ENCODE measurements at places on chromosomes 3 and 15.

- no peak for DNase-seq
Observed at GRCh38 chr15:32112101-32112500, 81.8 kb downstream of the CHRNA7 start.

DNA sequence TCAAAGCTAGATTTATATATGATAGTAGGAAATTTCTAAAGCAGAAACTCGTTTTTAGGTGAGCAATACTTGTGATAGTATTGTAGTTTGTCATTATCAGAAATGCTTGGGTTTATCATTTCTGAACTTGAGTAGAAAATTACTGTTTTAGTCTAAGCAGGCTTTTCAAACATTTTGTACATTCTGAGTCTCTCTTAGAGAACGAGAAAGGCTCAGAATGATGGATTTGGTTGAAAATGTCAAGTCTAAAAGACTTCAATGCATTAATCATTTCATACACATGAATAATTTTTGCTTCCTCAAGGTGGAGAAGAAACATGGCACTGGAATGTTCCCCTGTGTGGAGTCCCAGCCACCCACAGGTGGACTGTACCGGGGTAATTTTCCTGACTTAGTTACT is 387.1 kb downstream of the NAALADL2 start:
- no peak for DNase-seq

DNA sequence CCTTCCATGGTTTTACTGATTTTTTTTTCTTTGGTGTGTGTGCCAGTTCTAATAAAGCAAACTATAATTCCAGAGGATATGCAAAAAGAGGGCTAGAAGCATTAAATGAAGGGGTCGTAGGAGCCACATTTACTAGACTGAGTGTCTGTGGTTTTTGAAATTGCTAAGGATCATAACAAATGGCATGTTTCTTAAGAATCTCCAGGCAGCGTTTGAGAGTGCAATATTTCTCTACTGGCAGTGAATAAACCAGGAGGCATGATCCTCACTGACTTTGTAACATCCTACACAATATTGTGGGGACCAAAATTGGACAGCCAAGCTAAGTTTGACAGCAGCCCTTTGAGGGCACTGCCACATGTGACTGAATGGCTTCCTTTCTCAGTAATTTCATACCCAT is 115.9 kb upstream of the CCNL1 start:
- no peak for DNase-seq

DNA sequence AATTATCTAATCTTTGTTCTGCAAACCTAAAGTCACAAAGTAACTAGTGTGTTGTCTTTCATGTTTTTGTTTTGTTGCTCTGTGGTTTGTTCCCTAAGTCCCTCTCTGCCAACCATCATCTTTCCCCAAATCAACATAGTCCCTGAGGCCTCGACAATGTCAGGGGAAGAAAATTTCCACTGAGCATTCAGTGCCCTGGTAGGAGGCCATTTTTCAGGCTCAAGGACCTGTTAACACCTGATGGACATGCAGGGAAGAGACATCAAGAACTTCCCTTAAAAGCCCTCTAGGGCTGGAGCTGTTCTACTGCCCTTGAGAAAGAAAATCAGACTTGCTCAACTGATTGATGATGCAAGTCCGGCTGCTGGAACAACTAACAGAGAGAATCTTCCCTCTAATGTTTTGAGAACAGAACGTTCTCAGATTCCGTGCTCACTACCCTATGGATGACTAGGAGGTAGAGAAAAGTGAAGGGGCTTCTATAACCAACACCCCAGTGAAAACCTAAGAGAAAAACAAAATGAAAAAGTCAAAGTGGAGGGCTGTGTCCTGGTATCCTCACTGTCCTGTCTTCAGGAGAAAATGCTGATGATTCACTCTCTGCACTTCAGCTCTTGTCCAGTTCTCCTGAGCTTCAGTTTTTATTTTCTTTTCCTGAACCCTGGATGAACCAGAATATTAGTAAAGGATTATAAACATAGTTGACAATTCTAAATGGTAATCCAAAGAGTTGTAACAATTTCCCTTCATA is 373.1 kb downstream of the FOXP1 start:
- DNase-seq, result no peak

- DNase-seq, result no peak
Observed at GRCh38 chr3:12994357-12994606, 78.9 kb downstream of the IQSEC1 start.

- no peak for DNase-seq
Observed at GRCh38 chr3:171231361-171231760, 204.8 kb upstream of the SLC2A2 start.

DNA sequence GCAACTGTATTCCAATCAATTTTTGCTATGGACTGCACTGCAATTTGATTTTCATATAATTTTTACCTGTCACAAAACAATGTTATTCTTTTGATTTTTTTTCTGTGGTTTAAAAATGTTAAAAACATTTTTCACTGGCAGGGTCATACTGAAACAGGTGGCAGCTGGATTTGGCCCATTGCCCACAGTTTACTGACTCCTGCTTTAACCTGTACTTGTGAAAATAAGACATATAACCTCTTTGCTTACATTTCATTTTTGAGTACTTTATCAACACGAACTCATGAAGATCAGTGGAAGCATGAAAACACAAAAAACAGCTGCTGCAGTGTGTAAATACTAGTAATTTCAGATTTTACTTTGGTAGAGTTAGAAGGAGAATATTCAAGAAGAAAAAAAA is 313.1 kb downstream of the WDR72 start:
- no peak for DNase-seq

GRCh38 chr3:184481984-184482671 is 79.5 kb upstream of the EPHB3 start:
- no peak for DNase-seq

DNA sequence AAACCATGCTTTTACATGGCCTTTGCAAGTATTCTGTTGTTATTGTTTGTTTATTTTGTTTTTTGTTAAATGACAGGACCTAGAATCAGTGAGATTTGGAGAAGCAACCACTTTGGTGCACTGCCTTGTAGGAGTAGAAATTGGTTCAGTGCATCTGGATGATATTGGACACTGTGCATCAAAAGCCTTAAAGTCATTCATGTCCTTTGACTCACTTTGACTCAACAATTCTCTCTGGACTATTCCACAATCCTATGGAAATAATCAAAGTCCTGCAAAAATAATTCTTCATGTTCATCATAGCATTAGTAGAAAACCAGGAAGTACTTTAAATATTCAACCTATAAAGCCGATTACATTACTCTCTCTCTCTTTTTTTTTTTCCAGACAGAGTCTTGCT is 224.8 kb downstream of the ABHD5 start:
- DNase-seq, result no peak

DNA sequence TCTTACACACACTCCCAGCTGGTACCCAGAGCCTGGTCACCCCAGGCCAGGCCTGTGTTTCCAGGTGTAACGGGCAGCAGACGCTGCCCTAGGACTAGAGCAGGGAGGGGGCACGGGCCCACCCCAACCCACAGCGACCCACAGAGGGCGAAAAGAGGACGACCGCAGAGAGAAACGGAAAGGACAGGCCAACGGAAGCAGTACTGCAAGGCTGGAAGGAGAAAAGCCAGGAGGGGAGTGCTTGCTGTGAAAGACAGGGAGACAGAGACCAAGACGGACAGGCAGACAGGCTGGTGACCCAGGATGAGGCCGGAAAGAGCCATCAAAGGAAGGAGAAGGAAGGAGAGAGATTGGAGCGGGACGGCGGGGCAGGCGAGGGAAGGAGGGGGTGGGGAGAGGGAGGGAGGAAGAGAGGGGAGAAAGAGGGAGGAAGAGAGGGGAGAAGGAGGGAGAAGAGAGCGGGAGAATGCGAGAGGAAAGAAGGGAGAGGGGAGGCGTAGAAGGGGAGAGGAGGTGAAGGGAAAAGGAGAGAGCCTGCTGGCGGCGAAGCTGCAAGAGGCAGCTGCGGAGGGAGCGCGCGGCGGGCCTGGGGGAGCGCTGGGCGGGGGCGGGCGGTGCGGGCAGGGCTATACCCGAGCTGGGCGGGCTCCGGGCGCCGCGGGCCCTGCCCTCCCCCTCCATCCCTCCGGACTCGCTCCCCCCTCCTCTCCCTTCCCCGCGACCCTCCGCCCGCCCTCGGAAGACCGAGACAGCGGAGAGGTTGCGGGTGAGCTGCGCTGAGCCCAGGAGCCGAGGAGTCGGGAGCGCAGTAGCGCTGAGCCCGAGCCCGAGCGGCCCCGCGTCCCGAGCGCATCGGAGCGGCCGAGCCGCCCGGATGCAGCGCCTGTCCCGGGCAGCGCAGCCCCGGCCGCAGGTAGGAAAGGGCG is at the start of gene SLC6A1:
Gene SLC6A1, plus strand, starts transcription at position 732 of the 926 bp plus-strand sequence. CDS start 24,464 bp downstream, outside the sequence.
- no peak for DNase-seq

- no peak for DNase-seq
Observed at GRCh38 chr3:68893600-68894239, 38.6 kb downstream of the TAFA4 start.

DNA sequence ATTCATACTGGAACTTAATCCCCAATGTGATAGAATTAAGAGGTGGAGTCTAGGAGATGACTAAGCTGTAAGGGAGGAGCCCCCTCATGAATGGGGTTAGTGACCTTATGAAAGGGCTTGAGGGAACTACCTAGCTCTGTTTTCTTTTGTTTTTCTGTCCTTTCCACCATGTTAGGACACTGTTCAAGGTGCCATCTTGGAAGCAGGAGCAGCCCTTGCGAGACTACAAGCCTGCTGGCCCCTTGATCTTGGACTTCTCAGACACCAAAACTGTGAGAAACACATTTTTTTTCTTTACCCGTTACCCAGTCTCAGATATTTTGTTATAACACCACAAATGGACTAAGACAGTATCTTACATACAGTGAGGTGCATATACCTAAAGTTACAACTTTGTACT is 26.5 kb downstream of the GOLGA6A start:
- DNase-seq, result no peak

GRCh38 chr15:84697236-84697990 is 18.5 kb downstream of the SEC11A start:
- DNase-seq, result no peak

- DNase-seq, result no peak
Observed at GRCh38 chr15:74434263-74435136, 742 bp upstream of the SEMA7A start.

DNA sequence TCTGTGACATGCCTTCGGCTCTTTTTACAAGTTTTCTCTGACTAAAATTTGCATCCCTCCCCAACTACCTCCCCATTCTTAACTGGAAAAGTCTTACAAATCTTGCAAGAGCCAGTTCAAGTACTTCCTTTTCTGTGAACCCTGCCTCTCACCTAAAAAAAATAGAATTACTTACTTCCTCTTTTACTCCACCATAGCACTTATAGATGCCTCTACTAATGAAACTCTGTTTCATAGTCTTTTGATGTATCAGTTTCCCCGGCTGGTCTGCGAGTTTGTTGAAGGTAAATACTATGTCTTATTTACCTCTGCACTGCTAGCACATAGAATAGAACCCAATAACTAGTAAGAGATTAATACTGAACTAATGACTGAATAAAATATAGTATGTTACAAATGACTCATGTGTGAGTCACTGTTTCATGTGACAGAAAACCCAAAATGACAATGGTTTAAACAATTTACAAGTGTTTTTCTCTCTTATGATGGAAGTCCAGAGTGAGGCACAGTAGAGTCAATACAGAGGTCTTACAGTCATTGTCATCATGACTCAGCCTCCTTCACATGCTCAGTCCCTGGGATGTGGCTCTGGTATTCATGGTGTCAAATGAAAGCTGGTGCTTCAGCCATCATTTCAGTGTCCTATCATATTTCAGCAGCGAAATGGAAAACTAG is 393.5 kb downstream of the RSL24D1 start:
- no peak for DNase-seq

DNA sequence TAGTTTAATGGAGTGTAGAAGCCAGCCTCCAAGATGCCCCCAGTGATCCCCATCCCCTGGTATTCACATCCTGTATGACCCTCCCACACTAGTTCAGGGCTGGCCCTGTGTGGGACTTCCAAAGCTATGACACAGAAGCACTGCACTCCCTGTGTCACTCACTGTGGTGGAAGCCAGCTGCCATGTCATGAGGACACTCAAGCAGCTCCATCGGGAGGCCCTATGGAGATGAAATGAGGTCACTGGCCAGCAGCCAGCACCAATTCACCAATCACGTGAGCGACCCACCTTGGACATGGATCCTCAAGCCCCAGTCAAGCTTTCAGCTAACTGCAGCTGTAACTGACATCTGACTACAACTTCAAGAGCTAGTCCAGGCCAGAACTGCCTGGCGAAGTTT is 3.9 kb upstream of the ACAN start:
- no peak for DNase-seq

GRCh38 chr3:17845026-17845812 is 102.8 kb upstream of the TBC1D5 start:
- no peak for DNase-seq

DNA sequence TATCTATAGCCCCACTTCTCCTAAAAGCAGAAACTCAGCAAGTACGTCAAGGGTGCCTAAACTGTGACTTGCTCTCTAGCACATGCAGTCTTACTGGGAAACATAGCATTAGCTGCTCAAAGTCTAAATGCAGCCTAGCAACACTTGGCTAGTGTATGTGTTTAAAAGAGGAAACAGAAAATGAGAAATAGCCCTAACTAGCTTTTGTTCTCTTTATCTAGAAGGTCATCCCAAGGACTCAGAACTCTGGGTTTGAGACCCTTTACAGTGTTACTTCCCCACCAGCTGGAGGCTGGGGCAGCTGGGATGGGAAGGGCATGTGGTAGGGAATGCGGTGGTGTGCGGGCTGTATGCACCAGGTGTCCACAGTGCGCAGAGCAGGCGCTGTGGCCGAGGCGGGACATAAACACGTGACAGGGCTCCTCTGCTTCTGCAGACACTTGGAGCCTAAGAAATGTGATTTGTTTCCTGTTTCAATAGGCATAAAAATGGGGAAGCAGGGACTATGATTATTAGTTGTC is 13.3 kb downstream of the ETV5 start:
- DNase-seq, result no peak

DNA sequence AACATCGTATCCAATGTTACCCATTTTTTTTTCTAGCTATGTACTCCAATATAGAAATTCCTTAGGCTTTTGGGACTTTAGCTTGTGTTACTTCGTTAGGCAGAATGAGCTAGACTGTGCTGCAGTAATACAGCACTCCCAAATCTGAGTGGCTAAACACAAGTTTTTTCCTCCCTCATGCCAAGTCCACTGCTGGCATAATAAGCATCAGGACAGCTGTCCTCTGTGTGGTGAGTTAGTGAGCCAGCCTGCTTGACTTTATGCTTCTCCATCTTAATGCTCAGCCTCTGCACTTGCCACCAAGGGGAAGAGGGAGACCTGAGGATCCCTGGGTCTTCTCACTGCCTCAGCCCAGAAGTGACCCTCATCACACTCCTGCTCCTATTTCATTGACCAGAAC is 18.2 kb upstream of the ACOX2 start:
- DNase-seq, result no peak

- no peak for DNase-seq
Observed at GRCh38 chr3:97885931-97886824, 64.4 kb downstream of the CRYBG3 start.

DNA sequence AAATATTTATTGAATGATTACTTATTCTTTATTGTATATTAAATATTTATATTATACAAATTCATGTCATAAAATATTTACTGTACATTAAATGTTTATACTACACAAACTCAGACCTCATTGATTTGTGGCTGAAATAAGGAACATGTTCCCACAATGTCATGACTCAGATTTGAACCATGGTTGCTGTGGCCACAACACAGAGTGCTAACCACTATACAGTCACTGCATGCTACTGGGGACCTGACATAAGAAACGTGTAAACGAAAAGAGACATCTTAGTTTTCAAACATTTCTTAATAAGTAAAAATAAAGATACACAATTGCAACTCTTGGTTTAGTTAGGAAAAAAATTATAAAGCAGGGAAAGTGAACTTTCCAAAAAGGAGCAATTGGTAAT is 99.1 kb upstream of the AGTR1 start:
- no peak for DNase-seq

GRCh38 chr3:128217702-128218547 is 64.6 kb downstream of the EEFSEC start:
- DNase-seq, result no peak

Measured in NCI-H1436 treated with DMSO at 0.1 percent for 48 hours (cell line).